Right forelimb (tissue), 1 donor: ENCODE measurements at places on chromosomes 1 and 21.

DNA sequence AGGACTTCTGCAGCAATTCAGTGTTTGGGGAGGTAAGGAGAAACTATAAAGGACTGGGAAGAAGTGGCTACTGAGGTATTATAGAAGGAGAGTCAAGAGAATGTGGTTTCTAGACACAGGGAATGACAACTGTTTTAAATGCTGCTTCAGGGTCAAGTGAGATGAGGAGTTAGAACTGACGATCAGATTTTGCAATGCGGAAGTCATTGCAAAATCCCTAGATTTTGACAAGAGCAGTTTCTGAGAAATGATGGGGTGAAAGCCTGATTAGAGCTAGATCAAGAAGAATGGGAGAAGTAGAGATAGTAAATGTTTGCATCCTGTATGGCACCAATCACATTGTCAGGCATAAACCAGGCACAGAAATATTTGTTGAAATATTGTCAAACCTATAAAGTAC is 4.7 kb upstream of the TSNAX start:
- DNase-seq: no peak

DNA sequence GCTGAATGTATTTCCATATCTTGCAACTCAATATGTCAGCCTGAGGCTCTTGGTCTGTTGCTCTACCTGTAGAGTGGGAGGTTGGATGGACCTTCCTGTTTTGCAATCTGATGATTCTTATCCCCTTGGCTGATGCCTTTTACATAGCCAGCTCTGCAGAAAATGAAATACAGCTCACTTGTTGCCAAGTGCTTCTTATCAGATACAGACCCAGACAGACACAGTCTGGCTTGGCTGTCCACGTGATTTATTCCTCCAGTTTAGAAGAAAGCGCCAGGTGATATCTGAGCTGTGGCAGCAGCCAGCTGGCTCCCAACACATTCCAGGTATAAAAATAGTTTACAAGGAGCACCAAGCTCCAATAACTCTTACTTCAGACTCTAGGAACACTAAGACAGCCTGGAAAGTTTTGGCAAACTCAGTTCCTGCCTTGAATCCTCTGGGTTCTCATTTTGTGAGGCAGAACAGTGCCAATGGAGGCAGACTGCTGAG is 479.2 kb upstream of the USP24 start:
- DNase-seq: no peak

- DNase-seq: no peak
These were observed 27.4 kb upstream of the ECE1 start for GRCh38 chr1:21317690-21318043.

- no peak for DNase-seq
These were observed 153.4 kb downstream of the PBX1 start for GRCh38 chr1:164712131-164713036.

DNA sequence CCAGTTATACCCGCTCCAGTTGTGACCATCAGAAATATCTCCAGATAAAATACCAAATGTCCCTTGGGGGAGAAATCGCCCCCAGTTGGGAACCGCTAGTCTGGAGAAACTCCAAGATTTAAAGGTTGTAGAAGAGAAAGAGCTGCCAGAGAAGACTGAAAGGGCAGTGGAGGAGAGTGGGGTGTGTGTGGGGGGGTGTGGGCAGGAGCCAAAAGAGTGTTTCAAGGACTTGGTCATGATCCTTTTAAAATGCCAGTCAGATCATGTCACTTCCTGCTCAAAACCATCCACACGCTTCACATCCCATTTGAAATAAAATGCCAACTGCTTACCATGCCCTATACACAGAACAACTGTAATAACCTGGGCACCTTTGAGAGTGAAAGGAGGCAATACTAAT is 3.4 kb upstream of the HEYL start:
- no peak for DNase-seq

- DNase-seq: no peak
These were observed 13.2 kb downstream of the RHOU start for GRCh38 chr1:228748431-228748830.

- DNase-seq: no peak
These were observed 15.9 kb downstream of the CLDN8 start for GRCh38 chr21:30200000-30200399.
